ENCODE measurements at places on chromosomes 2 and 18.

- no peak for DNase-seq
These were observed 87.5 kb downstream of the TFCP2L1 start for GRCh38 chr2:121197369-121198091.

DNA sequence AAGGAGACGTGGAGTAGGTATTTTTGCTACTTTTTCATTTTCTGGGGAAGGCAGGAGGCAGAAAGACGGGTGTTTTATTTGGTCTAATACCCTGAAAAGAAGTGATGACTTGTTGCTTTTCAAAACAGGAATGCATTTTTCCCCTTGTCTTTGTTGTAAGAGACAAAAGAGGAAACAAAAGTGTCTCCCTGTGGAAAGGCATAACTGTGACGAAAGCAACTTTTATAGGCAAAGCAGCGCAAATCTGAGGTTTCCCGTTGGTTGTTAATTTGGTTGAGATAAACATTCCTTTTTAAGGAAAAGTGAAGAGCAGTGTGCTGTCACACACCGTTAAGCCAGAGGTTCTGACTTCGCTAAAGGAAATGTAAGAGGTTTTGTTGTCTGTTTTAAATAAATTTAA lies 3.4 kb downstream of the FZD7 start:
- no peak for DNase-seq

- peak; percentile 68 for DNase-seq
These were observed at the start of gene MAP2 for GRCh38 chr2:209423562-209424198. Gene MAP2, plus strand, starts transcription at chr2:209424047. Its CDS starts 229,124 bp downstream, at chr2:209653171.

- no peak for DNase-seq
These were observed 95.1 kb downstream of the SMAD7 start for GRCh38 chr18:48855422-48856377.

GRCh38 chr2:117726747-117727146 lies 87.7 kb upstream of the DDX18 start:
- DNase-seq = no peak

GRCh38 chr2:168244318-168244717 lies 3.1 kb downstream of the STK39 start:
- no peak for DNase-seq

- no peak for DNase-seq
These were observed 1327.1 kb upstream of the ZEB2 start for GRCh38 chr2:145846982-145847381.

DNA sequence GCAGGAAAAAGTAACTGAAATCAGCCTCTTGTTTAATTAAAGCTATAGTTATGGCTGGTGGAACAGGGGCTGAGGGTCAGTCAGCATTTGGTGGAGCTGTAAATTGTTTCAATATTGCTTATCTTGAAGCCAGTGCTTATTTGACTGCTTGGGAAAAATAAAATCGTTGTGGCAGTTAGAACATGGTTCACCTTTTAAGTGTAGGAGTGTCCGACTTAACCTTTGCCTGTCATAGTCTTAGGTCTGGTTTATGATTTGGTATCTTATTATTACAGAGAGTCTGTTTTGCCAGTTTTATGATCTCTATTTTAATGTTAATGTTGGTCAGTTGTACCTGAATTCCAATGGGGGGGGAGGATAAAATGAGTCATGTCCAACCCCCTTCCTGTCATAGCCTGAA lies 27.2 kb upstream of the NOL4 start:
- DNase-seq = no peak

DNA sequence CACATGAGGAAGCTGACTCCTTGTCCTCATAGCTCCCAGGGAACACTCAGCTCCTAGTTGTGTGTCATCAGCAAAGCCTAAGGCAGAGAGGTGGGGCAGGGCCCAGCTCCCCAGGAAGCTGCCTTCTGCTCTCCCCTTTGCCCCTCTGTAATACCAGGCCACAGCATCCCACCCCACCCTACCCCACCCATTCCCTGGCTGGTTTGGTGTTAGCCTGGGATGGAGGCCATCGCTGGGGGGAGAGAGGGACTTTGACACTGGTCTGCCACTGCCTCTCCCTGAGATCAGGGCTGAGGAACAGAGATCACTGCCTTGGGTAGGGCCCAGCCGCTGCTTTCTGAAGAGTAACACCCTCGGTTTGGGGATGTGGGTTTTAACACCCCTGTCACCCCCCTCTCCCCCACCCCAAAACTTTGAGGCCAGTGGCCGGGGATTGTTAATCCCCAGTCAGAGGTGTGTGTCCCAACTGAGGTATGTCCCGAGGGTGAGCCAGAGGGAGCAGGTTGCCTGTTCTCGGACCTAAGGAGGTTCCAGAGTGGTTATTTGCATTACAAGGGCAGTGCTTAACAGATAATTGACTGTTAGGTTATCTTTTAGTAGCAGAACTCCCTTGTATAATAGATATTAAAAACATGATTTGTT lies 41.4 kb downstream of the TET3 start:
- no peak for DNase-seq

DNA sequence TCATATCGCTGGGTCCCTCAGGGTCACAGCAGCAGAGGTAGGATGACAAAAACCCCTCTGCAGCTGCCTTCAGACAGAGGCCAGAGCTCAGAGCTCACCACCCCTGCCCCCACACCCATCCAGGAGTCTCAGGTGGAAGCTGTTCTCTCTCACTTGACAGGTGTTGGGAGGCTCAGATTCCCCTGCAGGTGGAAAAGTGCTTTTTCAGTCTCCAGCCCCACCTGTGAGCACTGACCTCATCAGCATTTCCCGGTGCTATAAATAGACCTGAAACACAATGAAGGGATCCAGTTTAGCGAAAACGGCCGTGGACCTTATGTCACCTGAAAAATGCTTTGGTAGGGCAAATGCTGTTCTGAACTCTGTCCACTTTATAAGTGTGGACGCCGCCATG lies 254.9 kb downstream of the NDUFA10 start:
- no peak for DNase-seq

DNA sequence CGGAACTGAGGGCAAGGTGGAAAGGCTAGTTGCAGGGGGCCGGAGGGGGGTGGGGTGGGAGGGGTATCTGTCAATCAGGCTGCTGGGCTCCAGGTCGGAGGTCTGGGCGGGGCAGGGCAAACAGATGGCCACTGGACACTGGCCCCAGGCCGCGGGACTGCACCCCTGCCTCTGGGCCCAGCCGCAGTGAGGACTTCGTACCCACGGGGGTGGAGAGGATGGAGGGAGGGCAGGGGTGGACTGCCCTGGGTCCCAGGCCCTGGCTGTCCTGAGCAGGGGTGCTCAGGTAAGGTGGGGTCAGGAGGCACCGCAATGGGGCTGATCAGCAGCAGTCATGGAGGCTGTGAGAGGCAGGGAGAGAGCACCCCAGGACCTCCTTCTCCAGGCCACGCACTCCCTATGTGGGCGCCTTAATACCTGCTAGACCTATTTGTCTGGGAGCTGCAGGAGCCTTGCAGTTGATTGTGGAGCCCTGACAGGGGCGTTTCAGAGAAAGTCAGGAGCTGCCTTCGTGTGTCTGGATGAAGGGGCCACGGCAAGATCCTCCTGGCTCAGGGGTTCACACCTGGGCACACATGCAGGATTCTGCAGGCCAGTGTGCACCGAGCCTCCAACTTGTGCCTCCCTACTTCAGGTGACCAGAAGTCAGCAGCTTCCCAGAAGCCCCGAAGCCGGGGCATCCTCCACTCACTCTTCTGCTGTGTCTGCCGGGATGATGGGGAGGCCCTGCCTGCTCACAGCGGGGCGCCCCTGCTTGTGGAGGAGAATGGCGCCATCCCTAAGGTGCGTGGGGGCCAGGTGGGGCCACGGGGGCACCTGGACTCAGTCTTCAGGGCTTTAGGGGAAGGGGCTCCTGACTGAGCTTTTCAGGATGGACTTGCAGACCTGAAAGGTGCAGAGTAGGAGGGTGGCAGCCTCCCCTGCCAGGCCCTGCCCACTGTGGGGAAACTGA lies 1.5 kb downstream of the CTDSP1 start:
- no peak for DNase-seq

DNA sequence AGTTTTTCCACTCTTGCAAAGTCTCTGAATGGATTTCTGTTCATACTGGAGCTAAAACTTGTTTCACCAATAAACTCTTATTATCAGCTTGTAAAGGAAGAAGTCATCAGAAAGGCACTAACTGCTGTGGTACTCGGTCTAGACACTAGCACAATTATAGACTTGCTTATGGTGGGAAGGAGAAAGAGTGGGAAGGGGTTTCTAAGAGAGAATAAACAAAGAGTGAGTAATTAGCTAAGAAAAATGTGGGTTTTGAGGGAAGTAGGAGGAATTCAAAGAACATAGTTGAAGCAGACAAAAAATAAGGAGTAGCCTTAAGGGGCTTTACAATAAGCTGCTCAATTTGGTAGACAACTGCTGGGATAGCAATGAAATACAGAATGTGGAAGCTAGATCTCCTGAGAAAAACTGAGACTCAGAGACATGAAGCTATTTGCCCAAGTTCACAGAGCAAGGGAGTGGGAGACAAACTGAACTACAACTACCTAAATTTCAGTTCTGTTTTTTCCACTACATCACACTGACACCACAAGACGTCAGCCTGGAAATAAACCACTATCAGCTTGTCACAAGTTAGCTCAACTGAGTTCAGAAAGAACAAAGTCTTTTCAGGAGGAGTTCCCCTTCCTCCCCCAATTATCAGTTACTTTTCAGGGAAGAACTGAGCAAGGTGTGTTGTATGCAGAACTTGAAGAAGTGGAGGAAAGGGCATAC lies 59.7 kb downstream of the MAP4K3 start:
- DNase-seq = no peak
